Esophagus squamous epithelium (tissue), 5 donors: ENCODE measurements at places on chromosomes 12 and 14.

DNA sequence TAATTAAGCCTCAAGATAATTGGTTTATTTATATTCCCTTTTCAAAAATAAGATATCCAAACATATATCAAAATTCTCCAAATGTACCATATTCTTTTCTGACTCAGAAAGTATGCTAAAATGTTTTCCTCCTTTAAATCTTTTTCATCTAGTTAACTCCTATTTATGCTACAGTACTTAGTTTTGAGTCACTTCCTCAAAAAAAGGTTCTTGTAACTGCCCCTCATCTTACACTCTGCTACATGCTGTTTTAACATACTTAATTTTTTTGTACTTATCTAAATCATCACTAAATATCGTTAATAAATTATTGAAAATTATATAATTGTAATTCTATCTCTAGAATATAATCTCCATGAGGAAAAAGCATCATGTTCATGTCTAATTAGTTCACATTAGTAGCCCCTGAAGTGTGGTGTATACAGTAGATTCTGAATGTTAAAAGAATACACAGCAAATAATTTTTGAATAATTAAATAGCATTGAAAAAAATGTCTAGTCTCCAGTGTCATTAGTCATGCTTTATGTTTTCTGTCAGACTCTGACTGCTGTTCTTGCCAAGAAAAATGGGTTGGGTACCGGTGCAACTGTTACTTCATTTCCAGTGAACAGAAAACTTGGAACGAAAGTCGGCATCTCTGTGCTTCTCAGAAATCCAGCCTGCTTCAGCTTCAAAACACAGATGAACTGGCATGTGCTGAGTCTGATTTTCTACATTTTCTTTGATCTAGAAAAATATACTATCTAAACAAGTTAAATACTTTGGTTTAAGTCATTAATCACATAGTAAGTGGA is 3.5 kb downstream of the KLRD1 start:
- DNase-seq = no peak

GRCh38 chr12:71546322-71546861 is 106.8 kb downstream of the LGR5 start:
- no peak for DNase-seq

- no peak for DNase-seq
Observed at GRCh38 chr12:102022286-102022685, 39.5 kb downstream of the WASHC3 start.

DNA sequence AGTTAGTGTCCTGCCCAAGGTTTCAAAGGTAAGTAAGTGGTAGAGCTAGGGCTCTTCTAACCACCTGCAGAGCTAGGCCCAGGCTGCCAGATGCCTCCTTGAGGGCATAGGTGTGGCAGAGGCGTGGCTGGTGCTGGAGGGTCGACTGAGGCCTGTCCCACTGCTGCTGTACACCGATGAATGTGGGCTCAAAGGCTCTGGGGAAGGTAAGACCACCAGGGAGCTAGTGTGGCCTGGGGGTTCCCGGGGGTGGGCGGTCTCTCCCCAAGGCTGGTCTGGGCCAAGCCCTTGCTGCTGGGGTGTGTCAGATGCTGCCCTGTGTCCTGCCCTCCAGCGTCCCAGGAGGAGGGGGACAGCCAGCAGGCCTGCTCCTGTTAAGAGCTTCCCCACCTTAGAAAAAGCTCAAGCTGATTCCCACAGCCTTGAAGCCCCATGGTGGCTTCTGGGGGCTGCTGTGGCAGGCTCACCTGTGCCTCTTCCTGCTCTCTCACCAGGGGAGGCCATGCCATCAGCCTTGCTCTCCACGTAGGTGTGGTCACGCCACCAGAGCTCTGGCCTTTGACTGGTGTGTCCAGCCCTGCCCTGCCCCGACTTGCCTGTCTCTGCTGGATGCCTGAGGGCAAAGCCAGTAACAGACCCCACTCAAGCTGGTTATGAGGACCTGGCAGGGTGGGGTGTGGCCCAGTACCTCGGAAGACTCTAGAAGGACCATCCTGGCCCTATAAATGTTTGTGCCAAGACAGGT is 36.8 kb downstream of the SH2B3 start:
- DNase-seq = no peak

DNA sequence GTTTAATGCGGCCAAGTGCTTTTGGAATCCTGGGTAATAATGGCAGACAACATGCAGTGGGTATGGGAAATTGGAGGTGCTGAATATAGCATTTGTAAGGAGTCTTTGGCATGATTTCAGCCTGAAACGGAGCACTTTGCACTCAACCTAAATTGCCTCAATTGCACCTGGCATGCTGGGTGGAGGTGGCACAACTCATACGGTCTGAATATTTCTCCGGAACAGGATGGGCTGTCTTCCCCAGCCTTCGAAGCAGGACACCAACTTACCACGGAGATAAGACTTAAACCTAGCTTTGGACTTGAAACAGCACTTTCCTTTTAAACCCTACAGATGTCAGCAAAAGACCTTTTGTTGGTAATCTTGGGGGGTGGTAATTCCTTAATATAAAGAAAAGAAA is 153.7 kb upstream of the SRRM4 start:
- no peak for DNase-seq
